ENCODE measurements at places on chromosomes 11 and 22.
A peak's percentile ranks its signal among the peaks of the same experiment; 100 is the strongest.

DNA sequence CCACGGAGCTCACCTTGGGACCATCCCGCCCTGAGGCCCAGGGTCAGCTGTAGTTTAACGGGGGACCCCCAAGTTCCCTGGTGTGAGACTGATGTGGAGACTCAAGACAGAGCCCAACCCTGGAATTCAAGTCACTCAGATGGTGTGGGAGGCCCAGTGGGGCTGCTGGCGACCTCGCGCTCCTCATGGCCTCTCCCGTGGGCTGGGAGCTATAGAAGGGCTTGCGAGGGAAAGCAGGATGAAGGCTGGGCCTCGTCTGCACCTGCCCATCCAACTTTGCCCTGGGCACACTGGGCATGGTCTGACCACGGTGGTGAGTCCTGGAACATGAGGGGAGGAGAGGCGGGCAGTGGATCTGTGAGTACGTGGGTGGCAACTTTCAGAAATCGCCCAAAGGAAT lies 13.6 kb upstream of the TTLL12 start:
- DNase-seq, result no peak

- DNase-seq, result peak; percentile 85
Measured at GRCh38 chr11:66068154-66068821, 1.8 kb upstream of the PACS1 start.

DNA sequence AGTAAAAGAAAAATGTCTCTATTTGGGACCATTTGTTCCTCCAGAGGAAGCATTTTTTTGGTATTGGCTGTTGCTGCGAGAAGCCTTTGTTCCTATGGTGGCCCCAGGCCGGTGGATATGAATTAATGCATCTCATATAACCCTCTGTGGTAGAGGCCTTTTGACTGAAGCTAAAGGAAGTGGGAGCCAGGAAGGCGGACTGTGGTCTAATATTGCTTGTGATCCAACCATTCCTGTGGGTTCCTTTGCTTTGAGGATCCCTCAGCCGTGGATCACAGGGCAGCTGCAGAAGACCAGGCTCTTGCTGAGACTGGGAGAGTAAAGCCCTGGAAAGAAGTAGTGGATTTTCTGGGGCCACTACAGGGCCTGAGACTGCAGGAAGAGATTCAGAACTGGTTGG lies 68.3 kb upstream of the NAV2 start:
- no peak for DNase-seq

DNA sequence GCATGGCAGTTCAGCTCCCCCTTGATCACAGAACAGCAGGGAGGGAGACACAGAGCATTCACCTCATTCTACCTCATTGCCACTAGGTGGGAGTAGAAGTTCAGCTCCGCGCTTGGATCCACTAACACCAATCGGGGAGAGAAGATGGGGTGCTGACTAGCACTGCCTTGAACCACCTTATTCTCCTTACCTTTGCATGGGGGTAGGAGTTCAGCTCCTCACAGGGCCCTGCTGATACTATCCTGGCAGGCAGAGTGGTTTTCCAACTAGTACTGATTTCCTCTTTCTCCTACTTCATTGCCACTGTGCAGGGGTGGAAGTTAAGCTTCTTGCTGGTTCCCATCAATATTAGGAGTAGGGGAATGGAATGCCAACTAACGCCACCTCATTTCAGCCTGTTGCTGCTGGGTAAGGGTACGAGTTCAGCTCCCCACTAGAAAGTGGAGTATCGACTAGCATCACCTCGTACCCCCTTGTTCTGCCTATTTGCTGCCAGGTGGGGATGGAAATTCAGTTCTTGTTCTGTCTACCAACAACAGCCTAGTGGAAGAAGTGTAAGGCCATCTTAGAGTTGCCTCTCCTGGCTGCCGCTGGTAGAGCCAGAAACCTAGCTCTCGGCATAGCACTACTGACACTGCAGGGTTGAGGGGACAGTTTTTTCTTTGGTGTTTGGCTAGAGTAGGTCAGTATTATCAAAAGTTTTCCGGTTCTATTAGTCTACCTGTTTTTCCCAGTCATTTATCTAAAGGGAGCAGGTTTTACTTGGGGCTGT lies 550.9 kb upstream of the CCDC90B start:
- DNase-seq, result peak; percentile 20

DNA sequence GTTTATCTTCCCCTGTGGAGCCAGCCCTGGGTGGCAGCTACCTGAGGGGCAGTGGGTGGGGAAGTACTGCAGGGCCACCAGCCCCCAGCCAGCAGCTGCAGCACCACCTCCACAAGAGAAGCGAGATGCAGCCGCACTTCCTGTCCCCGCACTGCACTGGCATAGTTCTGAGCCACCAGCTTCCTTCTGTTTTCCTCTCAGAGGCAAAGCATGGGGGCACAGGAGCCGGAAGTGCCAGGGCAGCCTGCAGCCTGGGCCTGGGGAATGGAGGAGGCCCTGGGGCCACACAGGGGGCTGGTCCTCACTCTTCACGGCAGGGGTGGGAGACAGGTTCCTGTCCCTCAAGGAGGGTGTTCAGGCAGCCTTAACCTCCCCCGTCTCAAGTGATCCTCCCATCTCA lies 11.9 kb upstream of the SH3BP1 start:
- DNase-seq, result no peak

DNA sequence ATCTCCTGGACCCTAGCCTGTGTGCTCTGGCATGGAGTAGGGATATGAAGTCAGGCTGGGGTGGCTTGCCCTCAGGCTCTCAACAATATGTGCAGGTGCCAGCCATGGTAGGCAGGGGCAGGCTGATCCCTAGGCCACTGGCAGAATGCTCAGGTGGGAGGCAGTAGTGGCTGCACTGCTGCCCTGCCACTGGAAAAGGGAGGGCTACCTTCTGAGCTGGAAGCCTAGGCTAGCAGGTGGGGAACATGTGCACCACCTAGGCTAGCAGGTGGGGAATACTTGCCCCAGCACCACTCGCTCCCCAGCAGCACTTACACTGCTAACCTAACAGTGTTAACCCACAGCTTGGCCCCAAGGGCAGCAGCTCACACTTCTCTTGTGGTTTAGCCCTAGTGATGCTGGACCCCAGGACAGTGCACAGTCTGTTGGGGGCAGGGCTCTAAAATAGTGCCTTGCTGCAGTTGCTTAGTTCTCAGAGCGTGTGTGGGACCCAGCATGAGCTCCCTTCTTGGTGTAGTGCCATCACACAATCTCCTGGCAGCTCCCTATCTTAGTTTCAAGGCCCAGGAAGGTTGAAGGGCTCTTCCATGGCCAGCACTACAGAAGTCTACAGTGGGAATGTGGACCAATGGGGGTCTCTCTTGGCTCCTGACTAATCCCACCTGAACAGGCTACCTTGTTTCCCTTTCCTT lies 130.8 kb downstream of the FCHSD2 start:
- no peak for DNase-seq

DNA sequence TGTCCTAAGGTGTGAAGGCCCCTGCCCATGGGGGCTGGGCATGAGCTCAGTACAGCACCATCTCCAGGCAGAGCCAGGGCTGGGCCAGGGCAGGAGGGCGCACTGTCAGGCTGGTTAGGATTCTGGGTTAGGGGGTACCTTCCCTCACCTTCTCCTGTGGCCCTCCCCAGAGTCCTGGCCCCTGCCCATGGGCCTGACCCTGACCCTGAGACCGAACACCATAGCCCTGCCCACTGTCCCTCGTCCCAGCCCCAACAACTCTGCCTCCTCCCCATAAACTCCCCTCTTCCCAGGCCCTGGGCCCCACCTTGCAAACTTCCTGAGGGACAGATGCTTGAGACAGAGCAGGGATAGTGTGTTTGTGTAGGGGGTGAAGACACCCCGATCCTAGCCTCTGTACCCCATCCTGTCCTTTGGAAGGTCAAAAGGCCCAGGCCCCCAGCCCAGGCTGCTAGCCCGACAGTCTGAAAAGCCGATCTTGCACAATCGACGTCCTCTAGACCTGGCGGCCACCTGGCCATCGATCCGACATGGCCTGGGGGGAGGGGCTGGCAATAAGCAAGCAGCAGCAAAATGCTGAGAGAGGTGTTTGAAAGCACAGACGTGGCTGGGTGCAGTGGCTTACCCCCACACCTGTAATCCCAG lies 2.7 kb upstream of the TMPRSS6 start:
- no peak for DNase-seq

- DNase-seq, result peak; percentile 56
Measured at GRCh38 chr11:126561327-126561893, 205.9 kb downstream of the ST3GAL4 start.

DNA sequence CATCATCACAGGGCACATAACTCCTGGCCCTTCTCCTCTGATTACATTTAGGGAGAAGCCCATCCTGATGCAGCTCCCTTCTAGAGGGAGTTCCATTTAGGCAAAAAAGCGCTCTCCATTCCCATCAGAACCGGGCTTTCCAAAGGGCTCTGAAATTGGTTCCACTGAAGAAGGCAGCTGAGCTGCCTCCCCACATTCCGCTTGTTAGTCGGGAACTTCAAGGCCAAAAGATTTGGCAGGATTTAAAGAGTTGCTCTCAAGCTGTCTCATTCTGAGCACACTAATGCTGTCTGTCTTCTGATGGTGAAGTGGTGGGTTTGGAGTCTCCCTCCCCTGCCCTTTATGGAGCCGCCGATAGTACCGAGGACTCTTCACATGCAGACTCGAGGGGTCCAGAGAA lies 26.6 kb upstream of the CABP7 start:
- no peak for DNase-seq

DNA sequence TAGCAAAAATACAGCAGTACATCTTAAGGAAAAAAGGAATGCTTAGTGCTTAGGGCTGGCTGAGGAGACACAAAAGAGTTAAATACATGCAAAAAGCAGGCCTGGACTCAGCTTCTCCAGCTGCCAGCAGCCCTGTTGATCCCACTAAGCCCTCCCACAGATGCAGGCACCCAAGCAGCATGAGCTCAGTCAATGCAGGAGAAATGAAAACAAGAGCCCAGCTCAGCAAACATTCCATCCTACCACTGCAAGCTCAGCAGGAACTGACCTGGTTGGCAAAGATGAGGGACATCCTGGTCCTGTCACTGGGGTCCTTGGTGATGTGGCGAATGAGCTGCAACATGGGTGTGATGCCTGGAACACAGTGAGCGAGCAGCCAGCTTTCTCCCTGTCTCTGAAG lies 5.8 kb downstream of the CYB5R2 start:
- DNase-seq, result no peak

GRCh38 chr11:1779806-1780699 lies 16.3 kb upstream of the CTSD start:
- no peak for DNase-seq

GRCh38 chr11:77479746-77480352 lies 6.0 kb upstream of the PAK1 start:
- no peak for DNase-seq

- no peak for DNase-seq
Measured at GRCh38 chr11:46203746-46204145, 73.7 kb upstream of the CREB3L1 start.

All from thyroid gland (tissue), 4 donors.